Epithelial cell of esophagus (primary cell): ENCODE measurements at places on chromosomes 7 and 10.
A peak's percentile ranks its signal among the peaks of the same experiment; 100 is the strongest.

DNA sequence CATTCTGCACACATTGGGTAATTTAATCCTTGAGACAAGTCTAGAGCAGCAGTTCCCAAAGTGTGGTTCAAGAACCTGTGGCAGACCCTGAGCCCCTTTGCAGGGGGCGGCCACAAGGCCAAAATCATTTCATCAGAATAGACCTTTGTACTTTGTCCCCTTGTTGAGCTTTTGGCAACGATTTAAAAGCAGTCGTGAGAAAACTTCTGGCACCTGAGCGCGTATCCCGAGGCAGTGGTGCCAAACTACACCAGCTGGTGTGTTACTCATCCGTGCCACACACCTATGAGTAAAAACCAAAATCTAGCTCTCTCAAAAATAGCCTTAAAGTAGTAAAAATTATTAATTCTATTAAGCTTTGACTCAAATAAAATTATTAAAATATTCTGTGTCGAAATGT lies 306.8 kb downstream of the SDK1 start:
- peak; percentile 15 for DNase-seq

DNA sequence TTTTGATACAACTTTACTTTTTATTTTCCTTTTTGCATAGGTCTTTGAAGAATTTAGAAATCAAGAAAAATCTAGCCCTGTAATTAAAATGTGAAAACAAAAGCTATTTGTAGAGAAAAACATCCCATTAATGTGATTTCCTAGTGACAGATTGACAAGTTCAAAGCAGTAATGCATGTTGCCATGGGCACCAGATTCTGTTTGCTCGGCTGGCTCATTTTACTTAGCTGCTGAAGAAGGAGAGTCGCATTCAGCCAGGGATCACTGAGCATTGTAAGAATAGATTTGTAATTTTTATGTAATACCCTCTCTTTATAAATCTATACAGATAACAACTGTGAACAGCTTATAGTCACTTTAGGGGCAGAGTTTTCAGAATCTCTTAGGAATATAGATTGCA lies 28.5 kb downstream of the DNAJB9 start:
- no peak for DNase-seq

DNA sequence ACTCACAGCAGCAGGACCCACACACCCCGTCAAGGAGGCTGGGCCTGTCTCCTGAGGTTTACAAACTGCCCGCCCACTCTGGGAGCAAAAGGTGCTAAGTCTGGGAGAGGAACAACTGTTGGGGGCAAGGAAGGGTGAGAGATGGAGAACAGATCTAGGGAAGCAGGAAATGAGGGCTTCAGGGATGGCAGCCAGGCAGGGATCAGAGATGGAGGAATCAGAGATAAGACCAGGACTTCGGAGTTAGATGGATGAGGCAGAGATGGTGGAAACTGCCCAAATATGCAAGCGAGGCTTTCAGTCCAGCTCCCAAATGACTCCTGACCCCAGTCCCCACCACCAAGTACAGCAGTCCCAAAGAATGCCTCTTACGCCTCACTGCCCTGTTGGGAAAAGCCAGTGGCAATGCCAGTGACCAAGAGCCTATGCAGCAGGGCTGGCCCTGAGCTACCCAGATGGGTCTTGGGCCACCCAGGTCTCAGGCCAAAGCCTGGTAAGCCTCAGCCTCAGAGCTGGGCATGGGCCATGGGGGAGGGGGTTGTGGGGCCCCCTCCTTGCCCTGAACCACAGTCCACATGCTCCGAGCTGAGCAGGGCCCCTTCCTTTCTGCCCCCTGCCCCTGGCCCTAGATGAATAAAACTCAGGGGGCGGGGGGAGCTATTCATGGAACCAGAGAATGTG lies 39.5 kb upstream of the SLF2 start:
- no peak for DNase-seq

DNA sequence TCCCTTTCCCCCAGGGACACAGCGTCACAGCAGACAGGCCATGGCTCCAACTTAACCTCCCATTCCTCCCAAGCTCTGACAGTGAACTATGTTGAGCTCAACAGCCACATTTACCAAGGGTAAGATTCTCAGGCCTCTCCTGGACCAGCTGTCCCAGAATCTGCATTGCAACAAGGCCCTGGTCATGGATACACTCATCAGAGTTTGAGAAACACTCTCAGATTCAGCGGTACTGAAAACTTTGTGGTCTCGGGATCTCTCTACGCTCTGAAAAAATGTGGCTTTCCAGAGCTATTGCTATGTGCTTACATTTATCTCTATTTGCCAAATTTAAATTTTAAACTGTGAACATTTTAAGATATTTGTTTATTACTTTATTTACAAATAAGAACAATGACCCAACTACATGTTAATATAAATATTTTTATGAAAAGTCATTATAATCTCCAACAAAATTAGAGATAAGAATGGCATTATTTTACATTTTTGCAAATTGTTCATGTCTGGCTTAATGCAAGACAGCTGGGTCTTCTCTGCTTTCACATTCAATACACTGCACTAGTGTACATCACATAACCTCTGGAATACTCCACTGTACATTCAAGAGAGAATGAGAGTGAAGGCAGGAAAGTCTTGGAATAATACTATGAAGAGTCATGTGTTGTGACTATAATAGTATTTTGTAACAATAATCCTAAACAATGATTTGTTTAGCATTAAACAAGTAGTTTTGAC lies 190.9 kb upstream of the PITRM1 start:
- no peak for DNase-seq

DNA sequence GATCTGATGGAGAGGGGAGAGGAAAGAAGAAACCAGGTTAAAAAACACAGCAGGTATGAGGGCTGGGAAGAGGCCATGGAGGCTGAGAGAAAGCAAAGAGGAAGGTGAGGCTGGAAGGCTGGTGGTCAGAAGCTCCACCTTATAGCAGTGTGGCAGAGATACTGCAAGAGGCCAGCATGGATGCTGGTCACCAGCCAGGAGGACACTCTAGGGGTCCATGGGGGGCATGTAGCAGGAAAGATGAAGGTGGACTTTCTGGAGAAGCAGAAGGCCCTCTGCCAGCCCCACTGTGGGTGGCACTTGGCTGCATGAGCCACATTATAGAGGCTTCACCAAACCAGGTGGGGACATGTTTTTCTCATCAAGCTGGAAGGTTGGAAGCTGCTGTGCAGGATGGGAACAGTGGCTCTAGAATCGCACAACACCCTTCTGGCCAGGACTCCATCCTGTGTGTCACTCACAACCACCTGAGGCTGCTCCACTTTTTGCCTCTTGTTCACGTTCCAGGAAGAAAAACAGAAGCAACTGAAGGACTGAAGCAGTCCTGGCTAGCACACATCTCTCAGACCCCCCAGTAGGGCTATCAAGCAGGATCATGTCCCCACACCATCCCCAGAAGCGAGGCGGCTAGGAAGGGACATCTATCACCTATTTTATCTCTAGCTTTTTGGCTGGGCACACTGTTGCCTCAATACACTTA lies 587.5 kb upstream of the MGMT start:
- DNase-seq = no peak

DNA sequence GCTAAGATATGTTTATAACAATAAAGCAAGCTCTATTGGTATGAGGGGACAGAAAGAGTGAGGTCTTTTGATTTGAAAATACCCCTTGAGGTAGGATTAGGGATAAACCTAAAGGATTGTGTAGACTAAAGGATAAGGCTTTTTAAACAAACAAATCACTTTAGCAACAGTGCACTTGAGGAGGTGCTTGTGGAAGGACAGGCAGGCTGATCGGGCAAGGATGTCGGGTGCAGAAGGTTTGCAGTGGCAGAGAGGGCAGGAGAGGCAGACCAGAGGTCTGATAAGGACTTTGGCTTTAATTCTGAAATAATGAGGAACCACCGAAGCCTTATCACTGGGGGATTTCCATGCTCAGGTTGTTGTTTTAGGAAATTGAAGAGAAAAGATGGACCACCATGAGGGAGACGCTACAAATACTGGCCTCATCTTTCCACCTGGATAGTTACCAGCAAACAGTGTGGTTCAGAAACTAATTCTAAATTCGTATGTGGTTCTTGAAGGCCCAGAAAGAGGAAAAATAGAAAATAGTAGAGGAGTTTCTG lies 119.5 kb upstream of the KLF6 start:
- no peak for DNase-seq

DNA sequence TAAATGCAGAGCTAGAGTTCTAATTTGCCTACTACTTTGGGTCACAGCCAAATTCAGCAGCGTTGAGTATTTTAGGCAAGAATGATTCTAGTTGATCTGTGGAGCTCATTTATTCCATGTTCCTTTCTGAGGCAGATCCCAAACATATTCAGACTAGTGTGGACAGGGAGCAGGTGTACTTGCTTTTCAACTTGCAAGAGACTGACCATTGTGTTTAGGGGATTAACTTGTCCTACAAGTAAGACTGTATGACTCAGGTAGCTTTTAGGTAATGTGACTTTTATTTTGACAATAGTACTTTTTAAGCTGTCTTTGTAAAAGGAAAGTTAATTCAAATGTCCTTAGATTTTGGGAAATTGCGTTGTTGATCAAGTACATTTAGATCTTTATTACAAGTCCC lies 285.5 kb downstream of the TWIST1 start:
- peak; percentile 63 for DNase-seq

DNA sequence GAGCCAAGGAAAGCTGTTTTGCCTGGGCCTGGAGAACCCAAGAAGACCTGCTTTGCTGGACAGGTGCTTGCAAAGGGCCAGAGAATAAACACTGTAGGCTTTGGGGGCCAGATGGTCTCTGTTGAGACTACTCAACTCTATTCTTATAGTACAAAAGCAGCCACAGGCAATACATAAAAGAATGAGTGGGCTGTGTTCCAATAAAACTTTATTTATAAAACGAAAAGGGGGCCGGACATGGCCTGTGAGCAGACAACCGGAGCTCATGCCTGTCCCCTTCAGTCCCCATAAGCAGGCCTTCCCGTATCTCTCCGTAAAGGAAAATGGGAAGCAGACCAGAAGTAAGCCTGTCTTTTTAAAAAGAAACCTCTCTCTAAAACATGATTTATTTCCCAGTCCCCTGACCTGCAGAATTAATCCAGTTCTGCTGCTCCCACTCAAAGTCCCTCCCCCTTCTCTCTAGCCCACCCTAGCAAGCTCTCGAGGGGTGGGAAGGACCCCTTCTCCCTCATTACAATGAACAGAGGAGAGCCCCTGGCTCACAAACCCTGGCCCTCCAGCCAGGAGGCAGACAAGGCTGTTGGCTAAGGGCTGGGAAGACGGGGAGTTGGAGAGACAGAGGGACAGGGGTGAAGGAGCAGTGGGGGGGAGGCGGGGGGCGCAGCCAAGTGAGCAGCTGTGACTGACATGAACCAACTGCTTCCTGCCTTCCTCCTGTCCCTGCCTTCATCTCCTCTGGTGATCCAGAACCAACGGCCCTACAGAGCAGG lies 177.8 kb downstream of the NEURL1 start:
- DNase-seq = no peak

- no peak for DNase-seq
These were observed 20.8 kb downstream of the NHLRC2 start for GRCh38 chr10:113875212-113875611.

DNA sequence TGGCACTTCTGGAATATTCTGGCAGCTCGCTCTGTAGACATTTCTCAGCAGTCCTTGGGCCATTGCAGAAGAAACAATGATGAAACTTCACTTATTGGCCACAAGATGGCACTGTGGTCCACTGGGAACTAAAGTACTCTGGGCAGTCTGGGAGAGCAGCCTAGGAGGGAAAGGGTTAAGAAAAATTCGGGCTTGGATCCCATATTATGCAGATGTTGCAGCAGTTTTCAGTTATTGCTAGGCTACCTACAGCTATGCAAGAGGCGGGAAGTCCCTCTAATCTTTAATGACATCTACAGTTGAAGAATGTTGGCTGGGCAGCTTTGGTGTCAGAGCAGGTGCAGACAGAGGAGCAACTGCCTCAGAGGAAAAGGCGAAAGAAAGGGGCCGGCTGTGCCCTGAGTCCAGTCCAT lies 201.7 kb upstream of the PRSS58 start:
- DNase-seq = peak; percentile 74

GRCh38 chr10:48589266-48589665 lies 15.6 kb downstream of the ARHGAP22 start:
- peak; percentile 97 for DNase-seq

DNA sequence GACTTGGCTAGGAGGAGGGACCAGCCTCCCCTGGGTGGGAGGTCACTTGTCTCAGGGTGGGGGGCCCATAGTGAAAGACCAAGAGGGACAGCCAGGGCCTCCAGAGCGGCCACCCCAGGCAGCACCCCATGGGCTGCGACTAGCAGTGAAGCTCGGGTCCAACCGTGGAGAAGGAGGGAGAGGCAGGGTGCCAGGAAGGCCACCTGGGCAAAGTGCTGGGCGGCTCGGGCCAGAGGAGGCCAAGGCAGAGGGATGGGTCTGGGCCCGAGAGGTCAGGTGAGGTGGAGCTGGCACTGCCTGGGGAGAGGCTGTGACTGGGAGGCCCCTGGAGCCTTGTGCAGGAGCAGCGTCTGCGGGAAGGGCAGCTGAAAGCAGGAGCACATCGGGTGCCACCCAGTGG lies 41.8 kb downstream of the CLRN3 start:
- DNase-seq = no peak

DNA sequence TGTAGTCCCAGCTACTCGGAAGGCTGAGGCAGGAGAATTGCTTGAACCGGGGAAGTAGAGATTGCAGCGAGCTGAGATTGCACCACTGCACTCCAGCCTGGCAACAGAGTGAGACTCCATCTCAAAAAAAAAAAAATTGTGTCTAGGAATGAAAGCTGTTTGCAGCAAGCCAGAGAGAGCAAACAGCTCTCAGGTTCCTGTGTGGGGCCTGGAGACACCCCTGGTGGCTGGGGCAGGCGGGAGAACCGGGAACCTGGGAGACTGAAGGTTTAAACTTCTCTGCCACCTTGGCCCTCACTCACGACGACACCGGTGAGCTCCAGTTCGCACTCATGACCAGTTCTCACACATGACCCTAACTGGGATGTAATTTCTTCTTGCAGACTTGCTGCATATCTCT lies 13.2 kb upstream of the UNCX start:
- no peak for DNase-seq

DNA sequence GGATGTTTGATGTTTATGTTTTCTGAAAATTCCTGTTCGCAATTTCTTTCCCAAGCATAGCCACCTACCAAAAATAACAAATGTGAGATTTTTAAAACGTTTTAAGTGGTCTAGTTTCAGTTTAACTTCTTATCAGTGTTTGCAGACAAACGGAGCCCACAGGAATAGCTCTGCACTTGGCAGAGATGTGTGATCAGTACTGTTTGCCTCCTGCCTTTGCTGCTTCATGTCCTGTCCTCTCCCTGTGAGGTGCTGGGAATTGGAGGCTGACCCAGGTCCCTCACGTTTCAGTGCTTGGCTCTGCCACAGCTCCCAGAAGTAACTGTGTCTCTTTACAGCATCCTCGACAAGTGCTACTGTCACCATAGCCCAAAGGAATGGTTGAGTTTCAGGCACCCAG lies 1.2 kb downstream of the UCN3 start:
- no peak for DNase-seq

- no peak for DNase-seq
These were observed 370.7 kb downstream of the PPP1R3A start for GRCh38 chr7:113548137-113548536.

GRCh38 chr10:97904576-97904975 lies 54.9 kb downstream of the GOLGA7B start:
- no peak for DNase-seq

- no peak for DNase-seq
These were observed 785.7 kb upstream of the POM121L12 start for GRCh38 chr7:52249741-52250140.
